LoVo (cell line): ENCODE measurements at places on chromosomes 16 and 17.
A peak's percentile ranks its signal among the peaks of the same experiment; 100 is the strongest.

DNA sequence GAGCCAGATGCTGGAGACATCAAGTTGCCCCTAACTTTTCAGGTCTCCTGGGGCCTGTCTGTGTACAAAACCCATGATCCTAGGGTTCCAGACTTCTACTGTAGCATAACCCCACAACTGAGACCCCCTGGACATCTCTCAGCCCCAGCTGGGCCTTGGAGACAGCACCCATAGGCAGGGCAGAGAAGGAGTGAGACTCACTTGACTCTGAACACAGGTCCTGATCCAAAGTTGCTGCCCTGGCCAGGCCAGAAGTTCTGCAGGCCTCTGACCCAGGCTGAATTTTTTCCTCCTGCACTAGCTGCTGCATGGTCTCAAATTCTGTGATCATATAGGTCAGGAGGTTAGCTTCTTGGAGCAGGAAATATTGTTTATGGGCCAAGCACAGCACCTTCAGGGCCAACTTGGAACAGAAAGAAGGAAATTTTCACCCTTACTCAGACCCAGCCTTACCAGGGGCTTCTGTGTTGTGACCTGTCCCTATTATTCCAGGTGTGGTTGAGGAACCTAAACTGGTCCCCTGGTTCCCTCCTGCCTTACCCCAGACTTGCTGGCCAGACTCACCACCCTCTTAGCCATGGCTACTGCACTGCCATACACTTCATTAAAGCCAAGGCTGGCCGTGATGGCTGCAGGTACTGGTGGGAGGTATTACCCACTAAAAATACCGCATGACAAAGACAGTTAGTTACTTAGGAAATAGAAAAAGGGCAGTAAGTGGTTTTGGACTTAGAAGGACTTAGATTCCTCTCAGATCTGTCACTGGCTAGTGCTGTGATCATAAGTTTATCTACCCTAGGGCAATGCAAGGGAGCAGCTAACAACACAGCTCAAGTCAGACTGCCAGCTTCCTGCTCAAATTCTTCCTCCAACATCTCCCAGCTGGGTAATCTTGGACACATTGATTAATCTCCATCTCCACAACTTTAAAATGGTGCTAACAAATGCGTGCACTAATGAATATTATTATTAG lies 2180.1 kb downstream of the TP53TG3F start:
- DNase-seq = no peak

GRCh38 chr16:62036101-62036801 lies at the start of gene CDH8:
Gene CDH8, minus strand, starts transcription at chr16:62036438. Its CDS starts 15,035 bp downstream, at chr16:62021403.
- DNase-seq = no peak

- DNase-seq = no peak
Measured at GRCh38 chr16:80007231-80007630, 406.7 kb upstream of the MAF start.

- DNase-seq = peak; percentile 31
Measured at GRCh38 chr16:31452631-31453106, 6.6 kb upstream of the ARMC5 start.

- no peak for DNase-seq
Measured at GRCh38 chr16:54336631-54337204, 50.1 kb upstream of the IRX3 start.

DNA sequence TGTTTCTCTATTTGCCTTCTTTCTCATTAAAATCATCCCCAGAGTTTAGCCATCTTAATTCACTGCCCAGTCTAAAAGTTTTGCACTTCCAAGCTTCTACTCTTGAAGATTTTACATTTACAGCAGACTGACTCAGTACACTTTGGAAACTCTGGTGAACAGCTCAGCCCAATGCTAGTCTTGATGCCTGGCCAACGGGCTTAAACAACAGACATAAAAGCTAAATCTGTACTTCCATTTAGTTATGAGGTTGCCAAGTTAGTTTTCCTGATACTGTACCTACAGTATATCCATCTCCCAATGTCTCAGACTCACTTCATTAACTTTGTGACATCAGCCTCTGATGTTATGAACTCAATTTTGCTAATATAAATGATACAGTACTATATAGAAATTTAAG lies 891.8 kb upstream of the SOX9 start:
- no peak for DNase-seq

- no peak for DNase-seq
Measured at GRCh38 chr16:86730597-86730996, 152.2 kb downstream of the FOXL1 start.

DNA sequence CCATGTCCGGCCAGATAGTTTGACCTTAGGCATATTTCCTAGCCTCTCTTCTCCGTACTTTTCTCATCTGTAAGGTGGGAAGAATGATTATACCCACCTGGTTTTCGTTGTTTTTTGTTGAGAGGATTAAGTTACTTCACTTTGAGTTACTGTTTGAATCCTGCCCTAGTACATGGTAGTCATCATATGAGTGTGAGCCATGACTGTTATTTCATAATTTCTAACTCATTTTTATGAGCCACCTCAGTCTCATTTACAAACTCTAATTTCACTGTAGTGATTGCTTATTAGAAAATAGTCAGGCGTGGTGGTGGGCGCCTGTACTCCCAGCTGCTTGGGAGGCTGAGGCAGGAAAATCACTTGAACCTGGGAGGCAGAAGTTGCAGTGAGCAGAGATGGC lies 45.1 kb downstream of the YPEL2 start:
- DNase-seq = no peak

- DNase-seq = no peak
Measured at GRCh38 chr17:10435096-10435495, 13.3 kb upstream of the MYH8 start.

DNA sequence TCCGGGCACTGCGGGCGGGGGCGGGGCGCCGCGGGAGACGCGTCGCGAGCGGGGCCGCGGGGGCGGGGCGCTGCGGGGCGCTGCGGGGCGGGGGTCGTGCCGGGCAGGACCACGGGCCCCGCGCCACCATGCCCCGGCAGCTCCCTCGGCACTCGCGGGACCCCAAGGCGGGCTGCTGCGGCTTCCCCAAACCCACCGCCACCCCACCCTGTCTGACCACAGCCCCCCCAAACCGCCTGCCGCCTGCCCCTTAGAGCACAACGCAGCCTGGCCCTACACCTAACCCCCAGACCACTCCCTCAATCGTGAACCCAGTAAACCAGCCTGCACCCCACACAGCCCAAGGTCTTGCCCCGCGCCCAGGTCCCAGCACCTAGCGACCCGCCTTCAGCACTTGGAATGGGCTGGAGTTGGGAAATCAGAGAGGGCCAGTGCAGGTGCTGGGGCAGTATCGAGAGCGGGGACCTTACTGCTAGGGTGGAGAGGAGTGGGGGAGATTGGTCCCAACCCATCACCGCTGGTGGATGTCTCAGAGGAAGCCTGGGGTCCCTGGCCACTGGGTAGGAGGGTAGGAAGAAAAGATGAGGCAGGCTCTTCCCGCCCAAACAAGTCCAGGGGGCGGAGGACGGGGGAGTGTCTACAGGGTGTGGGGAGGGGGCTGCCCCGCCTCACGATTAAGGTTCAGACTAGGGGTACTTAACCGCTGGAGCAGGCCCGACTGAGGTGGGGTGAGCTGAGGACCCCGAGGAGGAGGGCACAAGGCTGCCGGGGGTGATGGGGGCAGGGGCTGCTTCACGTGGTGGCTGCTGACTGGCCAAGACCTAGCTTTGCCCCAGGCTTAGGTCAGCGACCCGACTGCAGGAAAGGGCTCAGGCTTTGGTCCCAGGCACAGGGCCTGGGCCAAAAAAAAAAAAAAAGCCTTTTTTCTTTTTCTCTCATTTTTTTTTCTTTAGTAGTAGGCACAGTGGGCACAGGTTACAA lies 539 bp upstream of the VAMP2 start:
- no peak for DNase-seq

DNA sequence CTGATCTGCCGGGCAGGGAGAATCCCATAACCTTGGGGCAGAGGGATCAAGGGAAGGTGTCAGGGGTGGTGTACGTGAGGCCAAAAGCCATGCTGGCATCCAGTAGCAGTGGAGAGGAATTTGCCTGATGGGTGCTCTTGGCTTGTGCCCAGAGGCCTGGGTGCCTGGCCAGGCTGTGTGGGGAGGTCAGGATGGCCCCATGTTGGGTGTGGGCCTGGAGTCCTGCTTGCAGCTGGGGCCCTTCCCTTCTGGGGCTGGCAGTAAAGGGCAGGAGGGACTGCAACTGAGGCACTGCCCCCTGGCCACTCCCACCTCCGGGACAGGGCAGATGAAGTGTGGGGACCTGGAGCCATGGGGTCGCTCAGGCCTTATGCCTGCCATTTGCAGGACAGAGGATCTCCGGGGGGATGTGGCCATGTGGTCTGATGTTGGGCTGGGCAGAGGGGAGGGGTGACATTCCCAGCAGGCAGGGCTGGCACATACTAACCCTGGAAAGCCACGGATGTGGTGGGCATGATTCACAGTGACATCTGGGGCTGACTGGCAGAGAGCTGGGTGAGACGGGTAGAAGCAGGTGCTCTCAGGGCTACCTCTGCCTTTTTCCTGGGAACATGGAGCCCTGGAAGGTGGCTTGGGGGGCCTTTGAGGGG lies 3.5 kb downstream of the FMNL1 start:
- DNase-seq = no peak

- peak; percentile 95 for DNase-seq
Measured at GRCh38 chr16:1983544-1984346, at the start of gene GFER. Gene GFER, plus strand, starts transcription at chr16:1984193. Its CDS starts 26 bp downstream, at chr16:1984219.

DNA sequence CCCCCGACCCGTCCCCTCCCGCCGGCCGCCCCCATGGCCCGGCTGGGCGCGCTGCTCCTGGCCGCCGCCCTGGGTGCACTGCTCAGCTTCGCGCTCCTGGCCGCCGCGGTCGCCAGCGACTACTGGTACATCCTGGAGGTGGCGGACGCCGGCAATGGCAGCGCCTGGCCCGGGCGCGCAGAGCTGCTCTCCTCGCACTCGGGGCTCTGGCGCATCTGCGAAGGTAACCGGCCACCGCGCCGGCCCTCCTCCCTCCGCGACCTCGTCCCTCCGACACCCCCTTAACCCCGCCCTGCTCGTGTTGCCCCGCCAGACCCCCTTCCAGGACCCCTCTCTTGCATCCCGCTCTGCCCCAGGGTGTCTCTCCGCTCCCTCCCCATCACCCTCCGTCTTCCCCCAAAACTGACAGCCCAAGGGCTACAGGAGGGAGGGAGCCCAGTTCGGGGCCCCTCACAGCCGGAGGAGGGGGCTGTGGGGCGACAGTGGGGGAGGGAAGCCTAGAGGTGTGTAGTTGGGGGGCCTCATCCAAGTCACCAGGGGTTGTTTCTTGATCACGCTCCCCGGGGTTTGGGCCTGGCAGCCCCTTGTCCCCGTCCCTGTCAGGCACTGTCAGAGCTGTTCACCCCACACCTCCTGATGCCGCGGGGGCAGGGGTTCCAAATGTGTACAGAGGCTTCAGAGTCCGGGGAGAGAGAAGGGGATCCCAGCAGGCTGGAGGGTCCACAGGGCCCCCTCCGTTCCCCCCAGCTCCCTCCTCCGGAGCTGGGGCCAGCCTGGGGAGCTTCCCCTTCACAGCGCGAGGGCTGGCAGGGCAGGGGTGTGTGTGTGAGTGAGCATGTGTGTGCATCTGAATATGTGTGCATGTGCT lies 794 bp downstream of the TMEM235 start:
- DNase-seq = no peak

DNA sequence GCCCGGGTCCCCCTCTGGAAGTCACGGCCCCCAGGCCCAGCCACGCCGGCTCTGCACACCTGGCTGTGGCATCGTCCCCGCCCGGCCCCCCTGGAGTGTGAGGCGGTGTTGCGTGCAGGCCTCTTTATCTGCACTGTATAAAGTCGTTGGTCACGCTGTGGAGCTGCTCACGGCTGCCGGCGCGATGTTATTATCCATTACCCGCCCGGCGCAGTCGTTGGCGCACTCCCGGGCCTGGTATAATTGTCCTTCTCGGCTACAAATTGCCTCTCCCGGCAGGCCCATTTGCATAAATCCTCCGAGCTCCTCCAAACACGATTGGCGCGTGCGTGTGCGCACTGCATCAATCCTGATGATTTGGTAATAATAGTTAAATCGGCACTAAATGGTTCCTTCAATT lies 57.8 kb downstream of the BAHCC1 start:
- no peak for DNase-seq

DNA sequence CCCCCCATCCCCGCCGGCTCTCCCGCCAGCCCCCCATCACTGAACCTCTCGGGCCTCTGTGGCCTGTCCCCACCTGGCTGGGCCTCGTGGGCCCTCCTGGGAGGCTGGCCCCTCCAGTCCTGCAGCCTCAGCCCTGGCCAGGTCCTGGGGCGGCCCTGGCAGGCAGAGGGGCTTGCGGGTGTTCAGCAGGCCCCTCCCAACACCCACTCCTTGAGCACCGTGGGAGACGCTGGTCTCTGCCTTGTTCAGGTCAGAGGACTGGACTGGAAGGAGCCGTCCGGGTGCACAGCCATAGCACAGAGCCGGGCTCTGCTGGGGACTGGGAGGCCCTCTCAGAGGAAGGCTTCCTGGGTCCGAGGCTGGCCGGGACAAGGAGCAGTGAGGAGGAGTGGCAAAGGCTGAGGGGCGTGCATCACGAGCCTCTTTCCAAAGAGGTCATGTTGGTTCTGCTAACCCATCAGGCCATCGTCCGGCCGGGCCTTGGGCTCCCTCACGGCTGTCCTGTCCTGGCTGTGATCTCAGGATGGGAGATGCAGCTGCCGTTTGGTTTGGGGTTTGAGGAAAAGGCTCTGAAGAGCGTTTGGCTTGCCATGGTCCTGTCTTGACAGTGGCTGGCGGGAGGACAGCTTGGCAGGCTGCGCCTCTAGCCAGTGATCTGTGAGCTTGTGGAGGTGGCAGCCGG lies 6.3 kb upstream of the PABPN1L start:
- DNase-seq = no peak

GRCh38 chr17:7572588-7573323 lies 6.7 kb upstream of the CD68 start:
- peak; percentile 98 for DNase-seq

DNA sequence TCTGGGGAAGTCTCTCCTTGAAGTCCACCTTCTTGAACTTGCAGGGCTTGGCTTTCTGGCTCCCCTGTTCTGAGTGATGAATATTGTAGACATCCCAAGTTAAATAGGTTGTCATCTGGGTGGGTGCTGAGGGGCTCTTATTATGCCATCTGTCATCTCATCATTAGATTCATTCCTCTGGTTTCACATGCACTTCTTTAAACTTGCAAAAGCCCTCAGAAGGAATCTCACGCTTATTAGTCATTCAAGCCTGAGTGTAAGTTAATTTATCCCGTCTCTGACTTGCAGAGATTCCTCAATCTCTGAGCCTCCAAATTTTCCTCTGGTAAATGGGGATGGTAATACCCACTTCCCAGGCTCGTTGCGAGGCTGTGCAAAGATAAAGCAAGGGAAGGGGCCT lies 5.7 kb downstream of the MGAT5B start:
- no peak for DNase-seq

DNA sequence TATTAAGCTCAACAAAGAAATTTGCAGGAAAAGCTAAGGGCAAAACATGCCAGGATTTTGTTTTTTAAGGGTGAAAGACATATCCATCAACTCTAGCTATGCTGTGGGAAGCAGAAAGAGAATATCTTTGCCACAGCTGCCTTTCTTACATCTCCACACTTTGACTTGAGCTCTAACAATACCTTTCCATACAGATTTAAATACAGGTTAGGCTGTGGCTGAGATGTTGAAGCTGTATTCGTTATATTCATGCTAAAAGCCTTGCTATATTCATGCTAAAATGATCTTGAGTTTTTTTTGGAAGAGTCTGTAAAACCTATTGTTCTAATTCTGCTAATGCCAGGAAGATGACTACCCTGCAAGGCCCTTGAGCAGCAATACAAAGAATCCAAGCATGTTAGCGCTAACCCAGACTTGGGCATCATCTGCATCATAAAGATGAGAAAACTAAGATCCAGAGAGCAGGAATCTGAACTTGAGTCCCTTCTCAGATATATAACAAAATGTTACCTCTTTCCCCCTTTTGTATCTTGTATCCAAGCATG lies 204.8 kb upstream of the C17orf78 start:
- no peak for DNase-seq

- peak; percentile 22 for DNase-seq
Measured at GRCh38 chr17:73311428-73311780, 397 bp downstream of the CDC42EP4 start.

- no peak for DNase-seq
Measured at GRCh38 chr17:52227926-52228325, 69.4 kb upstream of the CA10 start.
